NCI-H1436 treated with DMSO at 0.1 percent for 48 hours (cell line): ENCODE measurements at places on chromosomes 3 and 15.
A peak's percentile ranks its signal among the peaks of the same experiment; 100 is the strongest.

- no peak for DNase-seq
Observed at GRCh38 chr15:95837341-95838004, 493.0 kb upstream of the NR2F2 start.

DNA sequence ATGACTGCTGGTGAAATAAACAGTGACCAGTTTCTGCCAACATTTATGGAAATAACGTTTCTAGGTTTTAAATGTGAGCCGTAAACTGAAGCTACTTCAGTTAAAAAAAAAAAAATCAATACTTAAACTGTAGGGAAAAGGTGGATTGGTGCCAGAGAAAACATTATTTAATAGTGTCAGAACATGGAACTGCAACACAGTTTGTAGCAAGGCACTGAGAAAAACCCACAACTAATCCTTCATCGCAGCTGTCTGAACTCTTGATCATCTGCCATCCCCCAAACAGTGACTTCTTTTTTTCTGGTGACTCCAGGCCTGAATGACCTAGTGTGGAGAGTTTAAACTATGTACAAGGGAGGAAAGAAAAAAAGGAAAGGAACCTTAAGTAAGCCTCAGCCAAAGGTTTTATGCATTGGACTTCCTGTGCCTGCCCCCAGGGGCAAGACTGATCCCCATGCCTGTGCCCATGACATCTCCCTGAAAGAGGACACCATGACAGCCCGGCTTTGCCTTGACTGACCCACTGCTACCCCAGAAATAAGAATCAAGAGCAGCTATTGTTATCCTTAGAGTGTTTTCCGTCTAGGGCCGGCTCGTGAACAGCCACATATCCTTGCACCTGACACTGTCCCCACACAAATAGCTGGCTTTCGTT is 33.1 kb downstream of the CRTAP start:
- no peak for DNase-seq

GRCh38 chr3:113270786-113271185 is 59.4 kb downstream of the BOC start:
- DNase-seq = no peak

- DNase-seq = no peak
Observed at GRCh38 chr15:33115191-33115861, 79.2 kb downstream of the FMN1 start.

DNA sequence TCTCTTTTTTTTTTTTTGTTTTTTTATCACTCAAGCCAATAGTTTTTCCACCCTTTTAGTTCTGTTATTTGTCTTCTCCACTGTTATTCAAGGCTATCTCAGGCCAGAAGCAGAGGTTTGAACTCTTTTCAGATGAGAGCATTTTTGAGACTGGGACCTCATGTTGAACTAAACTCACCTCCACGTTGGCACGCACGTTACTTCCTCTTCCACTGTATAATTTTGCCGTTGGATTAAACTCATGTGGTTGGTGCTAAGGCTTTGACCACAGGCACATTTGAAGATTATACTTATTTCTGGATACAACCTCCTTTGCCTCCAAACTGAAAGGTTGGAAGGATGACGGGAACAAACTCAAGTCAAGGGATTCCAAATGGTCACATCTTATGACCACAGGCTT is 501.3 kb upstream of the TPRG1 start:
- no peak for DNase-seq

DNA sequence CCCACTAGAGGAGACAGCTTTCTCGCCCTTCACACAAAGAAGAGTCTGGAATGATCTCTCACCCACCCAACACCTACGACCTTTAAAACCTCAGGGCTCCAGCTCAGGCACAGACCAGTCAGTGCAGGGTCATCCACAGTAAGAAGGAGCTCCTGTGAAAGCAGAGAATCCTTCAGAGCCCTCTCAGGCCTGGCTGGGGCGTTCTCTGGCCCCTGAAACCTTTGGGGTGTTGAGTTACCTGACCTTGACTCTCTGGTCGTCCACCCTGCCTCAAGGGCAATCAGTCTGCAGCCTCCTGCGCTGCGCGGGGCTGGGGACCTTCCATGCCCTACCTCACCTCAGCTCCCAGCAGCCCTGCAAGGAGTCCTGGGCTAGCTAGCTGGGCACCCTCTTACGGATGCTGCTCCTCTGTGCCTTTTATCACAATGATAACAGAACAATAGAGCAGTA is 106.2 kb downstream of the ADCY5 start:
- DNase-seq = no peak

DNA sequence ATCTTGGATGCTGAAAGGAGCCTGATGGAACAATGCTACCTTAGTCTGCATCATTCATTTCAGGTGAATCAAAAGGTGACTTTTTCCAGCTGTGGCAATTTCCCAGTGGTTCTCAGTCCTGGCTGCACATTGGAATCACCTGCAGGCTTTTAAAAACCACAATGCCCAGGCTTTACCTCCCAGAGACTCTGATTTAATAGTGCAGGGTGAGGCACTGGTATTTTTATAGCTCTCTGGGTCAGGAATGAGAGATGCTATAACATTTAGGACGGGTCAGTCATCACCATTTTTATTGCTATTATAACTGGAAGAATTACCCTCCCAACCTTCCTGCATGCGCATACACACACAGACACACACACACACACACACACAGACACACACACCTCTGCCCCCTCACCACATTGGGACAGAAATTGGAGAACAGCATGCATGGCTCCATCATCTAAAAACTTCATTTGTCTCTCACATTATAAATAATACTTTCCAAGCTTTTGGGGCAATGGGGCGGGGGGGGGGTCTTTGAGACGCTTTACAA is 41.1 kb downstream of the LARP6 start:
- no peak for DNase-seq

DNA sequence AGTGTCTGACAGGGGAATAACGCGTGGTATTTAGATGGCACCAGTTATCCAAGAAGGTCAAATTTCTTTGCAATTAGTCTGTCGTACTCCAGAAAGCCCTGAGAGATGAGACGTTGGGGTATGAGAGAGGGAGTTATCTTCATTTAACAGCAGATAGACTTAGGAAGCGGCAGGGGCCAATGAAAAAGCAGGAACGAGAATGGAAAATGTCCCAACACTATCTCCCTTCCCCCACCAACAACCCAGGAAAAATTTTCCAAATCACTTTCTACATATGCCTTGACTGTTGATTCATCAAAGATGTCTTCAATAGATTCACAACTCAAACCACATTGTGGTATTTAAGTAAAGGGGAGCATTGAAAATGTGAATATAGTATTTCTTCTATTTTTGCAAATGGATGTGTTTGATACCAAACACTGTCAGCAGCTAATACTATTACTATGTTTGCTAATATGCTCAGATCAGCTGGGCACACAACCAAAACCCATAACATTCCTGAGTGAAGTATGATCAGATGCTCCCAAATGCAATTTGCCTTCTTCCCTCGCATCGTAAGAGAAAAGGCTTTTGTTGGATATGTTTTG is 13.3 kb upstream of the GREM1 start:
- DNase-seq = no peak

- DNase-seq = no peak
Observed at GRCh38 chr3:51642462-51642861, 28.6 kb upstream of the TEX264 start.

DNA sequence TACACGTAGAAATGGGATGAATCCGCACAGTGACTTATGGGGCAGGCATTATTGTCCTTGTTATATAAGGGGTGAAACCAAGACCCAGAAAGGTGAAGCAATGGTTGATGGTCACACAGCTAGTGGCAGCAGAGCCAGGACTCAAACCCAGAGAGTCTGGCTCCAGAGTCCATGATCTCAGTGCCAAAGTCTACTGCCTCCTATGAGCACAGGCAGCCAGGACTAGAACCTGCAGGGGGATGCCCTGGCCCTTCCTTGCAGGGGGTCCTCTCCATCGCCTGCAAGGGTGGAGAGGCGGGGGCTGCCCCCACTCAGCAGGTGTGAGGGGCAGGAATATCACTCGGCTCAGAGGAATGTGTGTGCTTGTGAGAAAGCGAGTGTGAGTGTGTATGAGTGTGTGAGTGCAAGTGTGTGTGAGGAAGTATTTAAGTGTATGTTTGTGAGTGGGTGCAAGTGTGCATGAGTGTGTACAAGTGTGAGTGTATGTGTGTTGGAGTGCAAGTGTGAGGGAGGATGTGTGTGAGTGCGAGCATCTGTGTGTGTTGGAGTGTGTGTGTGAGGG is 44.7 kb downstream of the UMPS start:
- DNase-seq = no peak

DNA sequence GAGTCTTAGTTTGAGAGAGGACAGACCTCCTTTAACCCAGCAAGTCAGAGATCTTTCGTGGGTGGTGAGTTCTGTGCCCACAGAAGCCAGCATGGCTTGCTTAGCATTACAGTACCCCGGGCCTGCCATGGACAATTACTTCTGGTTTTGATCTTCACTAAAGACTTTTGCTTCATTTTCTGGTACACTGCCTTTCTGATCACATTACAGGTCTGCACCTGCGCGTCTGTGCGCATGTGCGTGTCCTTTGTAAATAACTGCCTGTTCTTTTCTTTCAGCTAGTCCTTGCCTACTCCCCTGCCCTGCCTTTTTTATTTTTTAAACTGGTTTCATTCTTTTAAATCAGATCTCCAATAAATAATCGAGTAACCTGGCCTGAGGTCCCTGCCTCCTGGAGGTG is 57.1 kb upstream of the CMTM8 start:
- no peak for DNase-seq

DNA sequence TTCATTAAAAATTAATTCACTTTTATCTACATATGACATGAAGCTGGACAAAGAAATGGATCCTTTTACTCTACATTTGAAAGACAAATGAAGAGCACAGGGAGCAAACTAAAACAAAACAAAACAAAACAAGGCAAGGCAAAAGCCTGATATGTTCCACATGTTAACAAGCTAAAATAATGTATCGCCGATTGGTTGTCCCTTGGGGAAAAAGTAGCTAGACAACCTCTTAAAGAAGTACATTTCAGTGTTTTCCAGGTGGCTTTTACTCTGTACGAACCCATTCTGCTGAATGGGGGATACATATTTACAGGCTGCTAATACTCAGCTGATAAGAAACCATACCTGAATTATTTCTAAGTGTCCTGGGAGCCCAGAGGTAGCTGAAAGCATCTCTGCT is 493.0 kb upstream of the TBL1XR1 start:
- no peak for DNase-seq

DNA sequence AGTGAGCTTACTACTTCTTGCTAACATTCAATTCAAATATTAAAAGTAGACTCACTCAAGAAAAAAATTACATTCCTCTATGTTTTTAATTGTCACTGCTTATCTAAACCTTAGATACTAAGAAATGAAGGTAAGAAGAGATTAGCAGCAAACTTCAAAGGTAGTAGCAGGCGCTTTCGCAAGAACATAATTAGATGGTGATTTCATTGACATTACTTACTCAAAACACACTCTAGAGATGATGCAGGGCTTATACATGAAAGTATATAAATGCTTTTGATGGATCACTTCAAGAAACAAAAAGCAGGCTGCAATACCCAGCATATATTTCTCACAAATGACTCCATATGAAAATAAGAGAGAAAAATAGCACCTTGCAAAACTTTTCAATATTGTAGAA is 86.8 kb downstream of the FSIP1 start:
- no peak for DNase-seq

DNA sequence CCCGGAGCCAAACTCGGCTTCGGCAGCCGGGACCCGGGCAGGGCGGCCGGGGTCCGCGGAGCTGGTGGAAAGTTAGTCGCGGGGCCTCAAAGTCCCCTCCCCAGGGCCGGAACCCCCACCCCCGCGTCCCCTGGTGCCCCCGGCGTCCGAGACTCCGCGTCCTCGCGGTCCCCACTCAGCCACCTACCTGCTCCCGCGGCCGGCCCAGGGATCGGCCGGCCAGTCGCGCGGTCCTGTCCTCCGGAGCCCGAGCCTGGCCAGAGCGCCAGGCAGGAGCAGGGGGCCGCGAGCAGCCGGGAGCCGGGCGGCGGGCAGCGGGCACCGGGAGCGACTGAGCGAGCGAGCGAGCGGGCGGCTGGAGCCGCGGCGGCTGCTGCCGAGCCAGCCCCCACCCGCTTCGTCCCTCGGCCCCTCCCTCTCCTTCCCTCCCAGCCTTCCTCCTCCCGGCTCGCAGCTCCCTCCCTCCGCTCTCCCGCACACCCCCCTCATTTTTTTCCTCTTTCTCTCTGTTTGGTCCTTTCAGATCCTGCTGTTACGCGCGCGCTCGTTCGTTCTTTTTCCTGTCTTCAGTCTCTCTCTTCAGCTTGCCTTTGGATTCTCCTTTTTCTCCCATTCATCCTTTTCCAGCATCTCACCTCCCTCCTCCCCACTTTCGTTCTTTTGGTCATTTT is at the start of gene MEGF11:
Gene MEGF11, minus strand, starts transcription at position 333 of the 671 bp plus-strand sequence. CDS start 125,347 bp downstream, outside the sequence.
- peak; percentile 27 for DNase-seq

GRCh38 chr15:27707257-27707656 is 391.9 kb downstream of the OCA2 start:
- DNase-seq = no peak

- DNase-seq = no peak
Observed at GRCh38 chr3:97960993-97961766, 11.1 kb downstream of the RIOX2 start.

DNA sequence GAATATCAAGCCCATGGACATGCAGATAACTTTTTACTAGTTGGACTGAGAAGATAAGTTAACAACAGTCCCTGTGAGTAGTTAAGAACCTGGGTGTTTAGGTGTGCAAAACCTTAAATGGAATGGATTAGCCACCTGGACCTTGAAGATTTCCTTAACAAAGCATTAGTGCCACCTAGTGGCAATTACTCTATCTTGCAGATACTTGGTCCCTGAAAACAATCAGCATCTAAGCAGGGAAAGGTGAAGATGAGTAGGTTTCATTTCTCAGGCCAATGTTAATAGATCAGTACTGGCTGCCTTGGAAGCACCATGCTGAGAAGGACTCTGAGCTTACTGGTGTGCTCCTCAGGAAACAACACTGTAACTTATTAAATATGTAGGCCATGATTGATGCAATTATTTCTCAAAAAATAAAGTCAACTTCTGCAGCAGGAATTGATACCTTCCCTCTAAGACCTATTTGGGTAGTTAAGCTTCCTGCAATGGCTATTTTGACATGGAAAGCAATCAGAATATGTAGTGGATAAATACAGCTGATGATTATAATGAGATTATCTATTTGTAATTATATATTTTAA is 329.4 kb downstream of the TBC1D5 start:
- DNase-seq = peak; percentile 10

DNA sequence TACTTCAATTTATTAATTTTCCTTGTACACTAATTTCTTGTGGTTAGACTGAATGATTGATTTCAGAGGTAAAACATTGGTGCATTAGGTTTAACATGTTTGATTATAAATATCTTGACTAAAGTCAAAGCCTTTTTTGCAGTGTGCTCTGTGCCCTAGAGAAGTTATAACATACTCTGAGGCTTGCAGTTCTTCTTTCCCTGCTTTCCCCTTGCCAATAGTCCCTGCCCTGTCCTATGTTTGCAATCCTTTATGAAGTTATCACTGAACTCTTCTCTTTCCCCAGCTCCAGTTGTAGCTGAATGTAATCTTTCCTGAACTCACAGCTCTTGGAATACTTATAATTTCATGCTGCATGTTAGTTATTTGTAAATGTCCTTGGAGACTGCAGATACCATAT is 35.6 kb downstream of the USP3 start:
- no peak for DNase-seq

GRCh38 chr3:169939320-169939719 is 27.3 kb upstream of the SEC62 start:
- DNase-seq = no peak
